NCI-H748 treated with DMSO at 0.1 percent for 48 hours (cell line): ENCODE measurements at places on chromosomes 5 and 9.
A peak's percentile ranks its signal among the peaks of the same experiment; 100 is the strongest.

- peak; percentile 54 for DNase-seq
These were observed 613.7 kb upstream of the CDH18 start for GRCh38 chr5:20601678-20602100.

- DNase-seq: no peak
These were observed 583.6 kb downstream of the CCDC171 start for GRCh38 chr9:16136451-16136850.

DNA sequence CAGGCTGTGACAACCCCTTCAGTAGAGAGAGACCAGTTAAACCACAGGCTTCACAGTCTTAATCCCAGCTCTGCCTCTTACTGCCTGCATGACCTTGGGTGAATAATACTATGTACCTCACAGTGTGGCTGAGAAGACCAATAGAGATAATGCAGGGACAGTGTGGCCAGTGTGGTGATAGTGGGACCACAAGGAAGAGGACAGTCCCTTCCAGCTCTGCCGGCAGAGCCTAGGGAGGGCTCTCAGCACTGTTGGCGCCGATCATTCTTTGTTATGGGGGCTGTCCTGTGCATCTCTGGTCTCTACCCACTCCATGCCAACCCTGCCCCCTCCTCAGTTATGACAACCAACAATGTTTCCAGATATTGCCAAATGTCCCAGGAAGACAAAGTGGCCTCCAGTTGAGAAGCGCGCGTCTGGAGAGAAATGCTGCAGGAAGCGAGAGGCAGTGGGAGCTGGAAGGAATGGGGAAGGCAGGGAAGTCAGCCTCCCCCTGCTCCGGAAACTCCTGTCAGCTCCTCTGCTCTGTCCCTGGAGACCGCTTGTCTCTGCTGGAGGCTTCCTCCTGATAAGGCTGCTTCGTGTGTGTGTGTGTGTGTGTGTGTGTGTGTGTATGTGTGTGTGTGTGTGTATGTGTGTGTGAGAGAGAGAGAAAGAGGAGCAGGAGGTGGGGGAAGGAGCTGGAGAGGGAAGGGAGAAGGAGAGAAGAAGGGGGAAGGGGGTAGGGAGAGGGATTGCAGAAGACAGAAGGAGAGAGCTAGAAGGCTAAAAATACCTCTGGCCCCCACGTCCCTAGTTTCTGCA, 31.8 kb upstream of the FABP6 start:
- no peak for DNase-seq

DNA sequence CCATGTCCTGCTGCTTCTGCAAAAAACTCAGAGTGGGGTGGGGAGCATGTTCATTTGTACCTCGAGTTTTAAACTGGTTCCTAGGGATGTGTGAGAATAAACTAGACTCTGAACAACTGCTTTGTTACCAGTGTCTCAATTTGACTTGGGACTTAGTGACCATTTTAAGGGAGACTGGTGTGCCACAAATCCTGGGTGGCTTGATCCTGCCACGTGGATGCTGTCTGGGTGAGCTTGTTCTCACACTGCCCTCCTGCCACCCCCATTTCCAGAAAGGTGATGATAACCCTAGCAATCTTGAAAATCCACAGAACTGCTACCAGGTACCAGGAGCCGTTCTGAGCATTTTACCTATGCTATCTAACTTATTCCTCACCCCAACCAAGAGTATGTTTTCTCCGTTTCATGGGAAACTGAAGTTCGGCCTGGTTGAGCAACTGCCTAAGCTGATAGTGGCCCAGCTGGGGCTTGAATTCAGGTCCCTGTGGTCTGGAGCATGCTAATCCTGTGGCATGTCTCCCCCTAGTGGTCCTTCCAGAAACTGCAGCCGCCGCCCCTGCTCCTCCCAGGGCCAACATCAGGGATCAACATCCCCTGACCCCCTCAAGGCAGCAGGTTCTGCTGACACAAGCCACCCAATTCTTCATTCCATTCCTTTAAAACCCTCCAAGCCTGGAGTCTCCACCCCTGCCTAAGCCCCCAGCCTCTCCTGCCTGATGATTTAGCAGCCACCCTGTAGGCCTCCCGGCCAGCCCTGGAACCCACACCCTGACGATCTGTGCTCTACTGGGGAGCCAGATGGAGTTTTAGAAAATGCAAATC, 2.8 kb downstream of the IL3 start:
- DNase-seq: no peak

DNA sequence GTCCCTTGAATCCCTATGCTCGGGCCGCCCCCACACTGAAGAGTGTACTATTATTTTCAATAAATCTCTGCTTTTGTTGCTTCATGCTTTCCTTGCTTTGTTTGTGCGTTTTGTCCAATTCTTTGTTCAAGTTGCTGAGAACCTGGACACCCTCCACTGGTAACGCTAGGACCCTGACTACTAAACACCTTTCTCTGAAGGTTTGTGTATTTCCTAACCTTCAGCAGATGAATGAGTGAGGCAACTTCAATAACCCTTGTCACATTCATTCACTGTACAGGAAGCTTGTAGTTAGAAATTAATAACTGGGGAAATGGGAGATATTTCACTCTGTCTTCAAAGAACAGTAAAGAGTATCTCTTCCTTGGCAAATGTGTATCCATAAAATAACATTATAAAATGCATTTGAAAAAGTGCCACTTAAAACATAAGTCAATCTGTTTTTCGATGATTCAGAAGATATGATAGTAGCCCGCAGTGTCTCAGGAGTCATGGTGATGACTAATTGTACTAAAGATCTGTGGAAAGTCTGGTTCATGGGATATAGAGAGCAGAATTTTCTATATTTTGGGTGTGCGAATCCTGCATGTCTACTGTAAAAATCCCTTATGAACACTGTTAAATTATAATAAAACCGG, 43.2 kb upstream of the ANKH start:
- no peak for DNase-seq

GRCh38 chr9:129480227-129480626, 140.7 kb downstream of the C9orf50 start:
- no peak for DNase-seq

GRCh38 chr9:133880851-133881661, 111.1 kb downstream of the VAV2 start:
- no peak for DNase-seq

DNA sequence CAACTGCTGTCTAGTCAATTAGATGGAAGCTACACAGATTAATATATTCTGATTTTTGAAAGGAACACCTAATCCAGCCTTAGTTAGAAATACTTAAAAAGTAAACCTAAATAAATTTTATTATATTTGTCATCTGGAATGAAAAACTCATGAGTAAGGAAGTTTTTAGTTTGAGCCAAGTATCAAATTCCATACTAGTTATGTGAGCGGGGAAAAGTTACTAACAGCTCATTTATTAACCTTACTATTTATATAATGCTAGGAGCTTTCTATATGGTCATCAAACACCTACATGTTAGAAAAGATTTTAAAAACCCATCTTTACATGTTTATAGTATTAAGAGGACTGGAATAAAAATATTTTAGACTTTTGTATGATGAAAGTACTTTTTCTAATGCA, 41.6 kb upstream of the POU5F2 start:
- DNase-seq: no peak

- DNase-seq: no peak
These were observed 50.5 kb downstream of the COMMD10 start for GRCh38 chr5:116135344-116135743.

DNA sequence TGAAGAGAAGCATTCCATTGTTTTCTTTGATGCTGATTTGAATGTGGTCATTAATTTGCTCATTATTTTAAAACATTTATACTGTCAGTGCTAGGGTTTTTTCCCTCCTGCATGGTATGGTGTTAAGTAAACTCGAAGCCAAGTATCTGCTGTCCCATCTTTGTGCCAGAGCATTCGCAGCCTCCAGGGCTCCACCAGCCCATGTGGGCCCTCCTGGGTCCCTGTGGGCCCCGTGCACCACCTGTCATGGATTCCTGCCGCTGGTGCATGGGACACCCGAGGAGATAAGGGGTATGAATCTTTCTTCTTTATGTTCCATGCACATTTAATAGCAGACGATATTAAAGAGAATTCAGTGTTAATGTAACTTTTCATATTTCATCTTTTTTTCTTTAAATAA, 95.1 kb downstream of the TRIO start:
- DNase-seq: no peak

- no peak for DNase-seq
These were observed 14.5 kb upstream of the ANKRD55 start for GRCh38 chr5:56247592-56247991.

DNA sequence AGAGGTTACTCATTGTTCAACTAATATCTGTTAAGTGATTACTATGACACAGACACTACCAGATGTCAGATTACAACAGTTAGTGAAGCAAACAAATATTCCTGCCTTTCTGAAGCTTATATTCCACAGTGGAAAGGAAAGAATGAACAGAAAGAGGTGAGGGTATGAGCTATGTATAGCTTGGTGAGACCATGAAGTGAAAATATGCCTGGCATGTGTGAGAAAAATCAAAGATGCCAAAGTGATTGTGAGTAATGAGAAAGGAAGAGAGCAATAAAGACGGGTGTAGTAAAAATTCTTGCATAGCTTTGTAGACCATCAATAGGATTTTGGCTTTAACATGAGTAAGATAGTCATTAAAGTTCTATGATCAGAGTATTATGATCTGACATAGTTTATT, 734.5 kb upstream of the NUDT12 start:
- DNase-seq: no peak

GRCh38 chr9:70407081-70407503, 7.4 kb downstream of the KLF9 start:
- DNase-seq: no peak

DNA sequence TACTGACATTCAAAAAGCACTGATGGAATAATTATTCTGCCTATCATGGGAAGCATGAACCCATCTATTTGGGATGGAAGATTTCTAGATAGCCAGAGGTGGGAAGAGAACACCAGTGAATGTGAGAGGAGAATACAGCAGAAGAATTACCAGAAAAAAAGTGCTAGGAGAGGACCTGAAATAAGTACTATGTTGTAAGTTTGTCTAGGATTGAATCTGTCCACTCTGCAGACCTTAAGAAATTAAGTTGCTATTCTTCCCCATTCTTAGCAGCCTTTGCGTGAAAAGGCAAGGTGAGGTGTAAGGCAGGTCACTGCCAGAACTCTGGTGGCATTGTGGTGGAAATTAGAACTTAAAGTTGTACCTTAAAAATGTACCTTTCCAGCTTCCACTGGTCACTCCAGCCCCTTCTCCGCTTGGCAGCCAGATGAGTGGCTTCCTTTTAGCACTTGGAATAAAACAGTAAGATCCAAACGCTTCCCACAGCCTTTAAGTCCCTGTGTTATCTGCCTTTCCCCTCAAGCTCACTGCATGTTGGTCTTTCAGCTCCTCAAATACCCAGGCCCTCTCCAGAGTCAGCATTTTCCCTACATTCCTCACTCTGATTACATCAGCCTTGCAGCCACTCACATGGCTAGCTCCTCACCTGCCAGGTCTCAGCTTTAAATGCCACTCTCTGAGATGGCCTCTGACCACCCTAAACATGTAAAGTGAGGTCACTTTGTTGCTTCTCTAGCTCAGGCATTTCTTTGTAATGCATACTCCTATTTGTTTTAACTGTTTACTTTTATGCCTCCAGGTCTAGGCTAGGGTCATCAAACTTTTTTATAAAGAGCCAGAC, 253.0 kb downstream of the EPB41L4A start:
- DNase-seq: no peak

DNA sequence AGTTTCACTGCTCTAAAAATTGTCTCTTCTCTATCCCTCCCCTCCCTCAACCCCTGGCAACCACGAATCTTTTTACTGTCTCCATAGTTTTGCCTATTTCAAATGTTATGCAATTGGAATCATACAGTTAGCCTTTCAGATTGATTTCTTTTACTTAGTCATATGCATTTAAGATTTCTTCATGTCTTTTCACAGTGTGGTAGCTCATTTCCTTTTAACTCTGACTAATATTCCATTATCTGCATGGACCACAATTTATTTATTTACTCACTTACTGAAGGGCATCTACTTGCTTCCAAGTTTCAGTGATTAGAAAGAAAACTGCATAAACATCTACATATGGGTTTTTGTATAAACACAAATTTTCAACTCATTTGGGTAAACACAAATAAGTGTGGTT, 372.3 kb downstream of the CDH18 start:
- DNase-seq: no peak

GRCh38 chr5:133753856-133754255, 141.5 kb upstream of the FSTL4 start:
- DNase-seq: no peak

DNA sequence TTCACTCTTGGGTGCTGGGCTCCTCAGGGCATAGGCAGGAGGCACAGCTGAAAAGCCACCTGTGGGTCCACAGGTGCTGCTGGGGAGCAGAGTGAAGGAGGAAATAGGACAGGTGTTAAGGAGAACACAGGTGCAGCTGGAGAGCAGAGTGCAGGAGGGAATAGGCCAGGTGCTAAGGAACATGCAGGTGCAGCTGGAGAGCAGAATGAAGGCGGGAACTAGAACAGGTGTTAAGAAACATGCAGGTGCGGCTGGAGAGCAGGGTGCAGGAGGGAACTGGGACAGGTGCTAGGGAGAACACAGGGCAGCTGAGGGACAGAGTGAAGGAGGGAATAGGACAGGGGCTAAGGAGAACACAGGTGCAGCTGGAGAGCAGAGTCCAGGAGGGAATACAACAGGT, 43.8 kb upstream of the PLEKHG4B start:
- DNase-seq: peak; percentile 93

DNA sequence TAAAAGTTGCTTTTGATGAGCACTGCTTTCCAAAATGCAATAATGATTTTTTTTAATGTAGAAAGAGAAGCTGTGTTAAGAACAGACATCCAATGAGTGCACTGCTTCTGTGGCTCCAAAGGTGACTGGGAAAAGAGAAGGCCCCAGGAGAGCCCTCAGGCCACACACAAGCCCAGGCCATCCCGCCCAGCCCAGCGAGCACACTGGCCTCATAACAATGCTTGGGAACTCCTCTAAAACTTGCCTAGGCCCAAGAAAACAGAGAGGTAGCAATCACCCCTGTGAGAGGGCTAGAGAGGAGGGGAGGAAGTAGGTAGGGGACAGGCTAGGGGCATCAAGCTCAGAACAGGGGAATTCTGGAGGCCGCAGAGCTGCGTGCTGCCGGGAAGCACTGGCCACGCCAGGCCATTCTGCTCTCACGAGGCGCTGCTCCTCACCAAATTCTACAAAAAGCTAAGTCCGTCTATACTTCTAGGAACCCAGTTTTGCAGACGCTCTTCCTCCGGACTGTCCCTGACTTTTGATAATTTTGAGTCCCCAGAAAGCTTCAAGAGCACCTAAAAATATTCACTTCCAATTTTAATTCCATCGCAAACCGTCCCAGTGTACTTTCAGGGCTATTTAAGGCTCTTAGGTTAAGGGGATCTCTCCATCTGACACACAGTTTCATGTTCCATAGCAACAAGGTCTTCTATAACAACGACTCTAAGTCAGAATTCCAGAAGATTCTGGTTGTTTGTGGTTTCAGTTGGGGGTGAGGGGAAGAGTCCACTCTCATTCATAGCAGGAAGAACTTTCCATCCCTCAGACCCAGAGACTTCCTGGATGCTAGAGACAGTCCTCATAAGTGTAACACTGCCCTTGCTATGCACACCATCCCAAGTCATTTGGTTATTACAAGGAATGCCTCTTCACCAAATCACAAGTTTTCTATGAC, 51.0 kb downstream of the HABP4 start:
- DNase-seq: no peak
